ENCODE measurements at places on chromosomes 3 and 15.
A peak's percentile ranks its signal among the peaks of the same experiment; 100 is the strongest.

- DNase-seq = peak; percentile 25
Observed at GRCh38 chr15:101242160-101242998, 9.5 kb downstream of the CHSY1 start.

DNA sequence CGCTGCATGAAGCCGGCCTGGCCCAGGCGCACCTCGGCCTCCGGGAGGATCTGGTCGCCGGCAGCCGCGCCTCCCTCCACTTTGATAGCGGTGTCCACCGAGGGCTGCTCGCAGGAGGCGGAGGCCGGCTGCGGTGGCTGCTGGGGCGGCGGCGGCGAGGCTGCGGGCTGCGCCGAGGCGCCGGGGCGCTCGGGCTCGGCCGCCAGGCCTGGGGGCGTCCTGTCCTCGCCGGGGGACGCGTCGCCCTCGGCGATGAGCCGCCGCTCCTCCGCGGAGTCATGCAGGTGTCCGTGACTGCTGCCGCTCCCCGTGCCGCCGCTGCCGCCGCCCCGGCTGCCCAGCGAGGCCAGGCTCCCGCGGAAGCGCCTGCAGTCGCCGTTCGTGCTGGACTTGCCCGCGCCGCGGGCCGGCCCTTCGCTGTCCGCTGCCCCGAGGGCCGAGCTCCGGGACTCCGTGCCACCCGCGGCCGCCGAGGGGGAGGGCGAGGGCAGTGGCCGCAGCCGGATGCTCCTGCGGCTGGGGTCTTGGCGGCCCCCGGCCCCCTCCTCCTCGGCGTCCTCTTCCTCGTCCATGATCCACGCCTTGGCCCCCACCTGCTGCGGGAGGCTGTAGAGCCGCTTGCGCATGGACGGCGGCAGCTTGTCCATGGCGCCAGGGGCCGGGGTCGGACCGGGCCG, 996 bp downstream of the HCN4 start:
- no peak for DNase-seq

- peak; percentile 12 for DNase-seq
Observed at GRCh38 chr3:129016720-129017483, 15.8 kb downstream of the EFCC1 start.

DNA sequence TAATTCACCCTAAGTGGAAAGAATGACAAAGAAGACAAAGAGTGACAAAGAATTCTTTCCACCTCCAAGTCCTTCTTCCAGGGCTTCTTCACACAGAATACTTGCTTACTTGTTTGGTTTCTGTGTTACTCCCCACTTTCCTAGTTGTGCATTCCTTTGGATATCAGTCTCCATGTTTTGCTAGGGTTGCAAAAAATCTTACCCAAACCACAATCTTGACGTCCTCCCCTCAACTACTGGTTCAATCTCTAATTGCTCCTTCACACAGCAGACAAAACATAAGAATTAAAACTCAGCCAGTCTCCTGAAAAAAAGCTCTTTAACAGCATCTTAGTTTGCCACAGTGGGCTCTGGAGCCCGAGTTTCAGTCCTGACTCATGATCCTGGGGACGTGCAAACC, 297.6 kb upstream of the CHRNA7 start:
- no peak for DNase-seq

- no peak for DNase-seq
Observed at GRCh38 chr3:52237657-52238172, 1.2 kb downstream of the TWF2 start.

- no peak for DNase-seq
Observed at GRCh38 chr15:70954171-70954570, 61.5 kb downstream of the LRRC49 start.

All from activated effector memory CD4-positive, alpha-beta T cell treated with Interleukin-2 at 50 U/mL for 16 hours (primary cell).